ENCODE measurements at places on chromosomes 12 and 14.

- peak; percentile 82 for DNase-seq
Observed at GRCh38 chr12:12008931-12009611, 61.7 kb upstream of the BCL2L14 start.

DNA sequence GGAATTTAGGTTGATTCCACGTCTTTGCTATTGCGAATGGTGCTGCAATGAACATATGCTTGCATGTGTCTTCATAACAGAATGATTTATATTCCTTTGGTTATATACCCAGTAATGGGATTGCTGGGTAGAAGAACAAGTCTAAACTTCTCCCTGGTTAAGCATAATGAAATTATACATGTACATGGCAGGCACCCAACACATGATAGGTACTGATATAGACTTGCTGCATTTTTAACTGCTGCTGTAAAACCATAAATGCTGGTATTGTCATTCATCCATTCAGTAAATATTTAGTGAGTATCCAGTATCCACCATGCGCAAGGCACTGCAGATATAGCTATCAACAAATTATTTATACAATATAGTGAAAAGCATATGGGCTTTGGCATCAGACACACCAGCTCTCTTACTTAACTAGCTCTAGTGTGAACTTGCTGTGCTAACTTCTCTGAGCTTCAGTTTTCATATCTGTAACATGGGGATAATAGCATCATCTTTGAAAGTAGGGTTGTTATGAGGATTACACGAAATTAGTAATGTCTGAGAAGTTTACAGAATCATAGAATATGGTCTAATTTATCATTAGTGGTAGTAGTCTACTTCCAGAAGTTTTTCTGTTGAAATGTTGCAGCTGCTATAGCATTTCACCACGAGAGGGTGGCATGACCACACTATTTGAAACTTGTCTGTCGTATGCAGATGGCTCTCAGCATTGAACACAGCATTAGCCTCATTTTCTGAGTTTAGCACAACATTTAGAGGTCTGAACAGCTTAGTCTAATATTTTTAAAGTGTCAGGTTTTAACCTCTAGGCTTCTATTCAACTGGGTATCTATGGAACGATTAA lies 32.0 kb upstream of the SEL1L start:
- DNase-seq, result peak; percentile 19

GRCh38 chr12:131631230-131631629 lies 79.7 kb upstream of the SFSWAP start:
- DNase-seq, result no peak

DNA sequence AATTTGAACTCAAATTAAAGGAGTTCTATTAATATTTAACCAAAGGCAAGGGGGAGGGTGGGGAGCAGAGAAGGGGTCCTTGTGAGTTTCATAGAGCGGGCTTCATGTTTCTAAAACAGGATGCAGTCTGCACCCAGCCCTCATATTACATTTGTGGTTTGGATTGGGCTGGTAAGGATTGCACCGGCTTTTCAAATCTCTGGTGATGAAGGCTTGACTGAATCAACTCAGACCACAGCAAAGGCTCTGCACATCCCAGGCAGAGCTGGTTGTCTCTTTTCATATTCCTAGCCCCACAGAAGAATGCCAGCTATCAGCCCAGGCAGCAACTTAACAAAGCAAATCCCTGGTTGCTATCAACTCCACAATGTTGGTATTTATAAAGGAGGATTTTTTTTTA lies 1221.4 kb downstream of the VRK1 start:
- no peak for DNase-seq

DNA sequence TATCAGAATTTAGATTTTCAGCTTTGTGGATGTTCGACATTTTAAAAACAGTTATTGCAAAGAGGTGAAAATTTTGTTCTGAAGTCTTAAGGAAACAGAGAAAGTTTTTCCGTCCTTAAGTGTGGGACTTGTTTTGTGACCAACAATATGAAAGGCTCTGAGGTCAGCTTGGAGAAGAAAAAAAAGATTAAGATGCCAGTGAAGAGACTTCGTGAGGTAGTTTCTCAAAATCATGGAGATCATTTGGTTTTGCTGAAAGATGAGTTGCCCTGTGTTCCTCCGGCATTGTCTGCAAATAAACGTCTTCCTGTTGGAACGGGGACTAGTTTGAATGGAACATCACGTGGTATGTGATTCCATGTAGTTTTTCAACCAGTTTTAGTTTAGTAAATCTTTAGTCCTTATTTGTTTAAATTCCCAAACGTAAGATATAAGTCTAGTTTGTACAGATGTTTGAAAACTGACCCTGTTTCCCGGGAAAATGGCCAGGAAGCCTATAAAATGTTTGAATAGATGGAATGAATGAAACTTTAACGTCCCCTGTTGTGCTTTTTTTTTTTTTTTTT lies 682 bp downstream of the KIAA0586 start:
- DNase-seq, result no peak

GRCh38 chr14:74514471-74514941 lies 20.9 kb downstream of the ISCA2 start:
- no peak for DNase-seq

DNA sequence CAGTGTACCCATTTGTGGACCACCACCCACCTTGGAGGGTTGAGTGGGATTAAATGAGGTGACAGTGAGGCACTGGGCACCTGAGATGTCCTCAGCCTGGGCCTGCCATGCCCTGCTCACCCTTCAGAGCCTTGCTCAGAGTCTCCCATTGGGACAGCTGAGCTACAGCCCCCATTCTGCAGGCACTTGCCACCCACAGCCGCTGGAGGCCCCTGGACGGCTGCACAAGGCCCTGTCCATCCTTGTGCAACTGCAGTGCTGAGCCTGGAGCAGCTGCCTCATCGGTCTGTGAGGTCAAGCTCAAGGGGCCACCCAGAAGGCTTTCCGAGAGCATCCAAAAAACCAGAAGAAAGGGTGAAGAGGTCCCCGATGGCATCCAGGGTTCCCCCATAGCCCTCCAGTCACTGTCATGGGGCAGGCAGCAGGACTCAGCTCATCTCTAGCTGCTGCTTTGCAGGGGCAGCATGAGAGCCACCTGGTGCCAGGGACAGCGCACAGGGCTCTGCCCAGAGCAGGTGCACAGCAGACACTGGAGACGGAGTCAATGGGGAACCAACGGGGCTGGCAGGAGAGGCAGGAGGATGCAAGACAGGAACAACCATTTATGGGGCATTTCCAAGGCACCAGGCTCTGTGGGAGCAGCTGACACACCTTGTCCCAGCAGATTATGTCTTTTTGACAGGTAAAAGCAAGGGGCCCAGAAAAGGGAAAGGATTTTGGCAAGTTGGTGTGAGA lies 84.6 kb downstream of the ARL6IP4 start:
- DNase-seq, result peak; percentile 56

GRCh38 chr14:52961060-52961639 lies 10.3 kb upstream of the FERMT2 start:
- DNase-seq, result peak; percentile 49

GRCh38 chr12:7351177-7351576 lies 47.3 kb downstream of the ACSM4 start:
- no peak for DNase-seq

DNA sequence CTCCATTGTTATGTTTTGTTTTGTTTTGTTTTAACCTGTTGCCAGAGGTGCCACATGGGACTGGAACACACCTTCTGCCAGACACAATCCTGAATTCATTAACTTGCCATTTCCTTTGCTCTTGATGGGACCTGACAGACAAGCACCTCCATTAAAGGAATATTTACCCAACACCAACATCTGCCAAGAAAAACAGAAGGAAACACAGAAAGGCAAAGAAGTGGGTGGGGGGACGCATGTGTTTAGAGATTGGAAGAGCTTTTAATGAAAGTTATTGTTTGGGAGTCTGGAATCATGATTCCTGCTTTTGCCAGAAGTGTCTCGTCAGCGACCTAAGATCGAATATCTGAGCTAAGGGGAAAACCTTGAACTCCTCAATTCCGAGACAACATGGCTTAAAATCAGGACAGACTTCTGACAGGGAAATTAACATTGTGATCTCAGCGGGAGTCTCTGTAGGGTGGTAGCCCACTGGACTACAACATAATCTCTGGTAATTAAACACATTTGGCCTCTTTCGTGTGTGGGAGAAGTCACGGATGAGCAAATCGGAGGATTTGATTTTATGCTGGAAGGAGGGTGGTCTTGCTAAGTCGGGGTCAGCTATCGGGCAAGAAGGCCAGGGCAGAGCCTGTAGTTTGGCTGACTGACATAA lies 210.4 kb upstream of the FAR2 start:
- no peak for DNase-seq

- DNase-seq, result no peak
Observed at GRCh38 chr12:99259040-99259934, 388.3 kb upstream of the GARIN6 start.

DNA sequence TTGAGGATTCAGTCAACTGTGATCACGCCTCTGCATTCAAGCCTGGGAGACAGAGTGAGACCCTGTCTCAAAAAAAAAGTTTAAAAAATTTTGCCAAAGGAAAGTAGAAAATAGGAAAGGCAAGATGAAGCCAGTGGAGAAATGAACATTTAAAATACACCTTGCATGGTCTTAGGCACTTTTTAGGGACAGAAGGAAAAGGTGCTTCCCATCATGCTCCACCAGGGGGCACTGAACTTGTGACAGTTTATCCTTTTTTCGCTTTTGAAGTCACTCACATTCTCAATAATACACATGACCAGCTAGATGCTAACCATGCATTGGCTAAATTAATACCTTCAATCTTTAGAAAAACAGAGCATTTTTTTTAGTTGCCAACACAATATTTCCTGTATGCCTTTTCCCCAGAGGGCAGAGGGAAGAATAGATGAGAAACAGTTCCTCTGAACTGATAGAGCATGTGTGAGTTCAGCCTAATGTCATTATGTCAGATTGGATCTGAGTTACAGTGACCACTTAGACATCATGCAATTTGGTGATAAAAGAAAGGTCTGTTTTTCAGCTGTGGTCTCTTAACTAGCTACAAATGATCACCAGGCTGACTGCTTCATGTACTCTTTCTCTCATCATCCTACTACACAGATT lies 221.8 kb upstream of the SSTR1 start:
- DNase-seq, result peak; percentile 1

DNA sequence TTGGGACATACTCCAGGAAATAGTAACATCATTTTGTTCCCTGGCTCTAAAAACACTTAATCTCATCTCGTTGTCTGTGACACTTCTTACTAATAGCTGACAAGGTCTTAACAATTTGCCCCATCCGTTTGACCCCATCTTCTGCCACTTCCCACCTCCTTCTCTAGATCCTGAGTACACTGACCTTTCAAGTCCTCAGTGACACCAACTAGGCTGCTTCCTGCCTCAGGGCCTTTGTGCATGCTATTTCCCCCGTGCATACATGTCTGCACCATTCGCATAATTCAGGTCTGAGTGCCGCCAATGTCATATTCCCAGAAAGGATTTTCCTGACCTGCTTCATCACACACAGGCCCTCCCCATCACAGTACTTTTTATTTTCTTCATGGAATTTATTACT lies 70.6 kb upstream of the CCND2 start:
- no peak for DNase-seq

DNA sequence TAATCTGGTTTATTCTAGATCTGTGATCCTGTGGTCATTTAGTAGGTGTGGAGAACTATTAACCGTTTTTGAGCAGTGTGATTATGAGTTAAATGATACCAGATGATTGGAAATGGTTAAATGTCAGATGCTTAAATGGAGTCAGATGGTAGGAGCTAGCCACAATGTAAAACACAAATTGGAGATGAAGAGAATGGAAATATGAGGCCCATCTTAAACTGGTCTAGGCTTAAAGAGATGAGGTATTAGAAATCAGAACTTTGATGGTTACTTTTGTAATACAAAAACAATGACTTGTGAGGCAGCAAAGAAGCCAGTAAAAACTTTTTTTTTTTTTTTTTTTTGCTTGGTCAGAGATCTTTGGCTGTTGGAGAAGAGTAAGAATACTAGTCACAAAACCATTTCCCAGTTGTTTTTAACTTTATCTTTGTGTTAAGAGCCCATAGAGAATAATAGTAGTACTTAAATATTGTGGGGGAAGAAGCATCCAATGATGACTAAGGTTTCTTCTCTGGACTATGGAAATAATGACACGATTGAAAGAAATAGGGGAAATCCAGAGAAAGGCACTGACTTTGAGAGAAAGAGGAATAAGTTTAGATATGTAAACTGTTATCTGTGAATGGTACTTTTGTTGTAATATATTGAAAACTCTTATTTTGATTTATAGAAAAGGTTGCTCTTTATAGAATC lies 95.9 kb downstream of the WNK1 start:
- no peak for DNase-seq

- no peak for DNase-seq
Observed at GRCh38 chr12:52674433-52674775, 5.8 kb downstream of the KRT1 start.

GRCh38 chr14:99393059-99393655 lies 87.5 kb downstream of the SETD3 start:
- no peak for DNase-seq

GRCh38 chr12:25708661-25709060 lies 155.6 kb upstream of the LMNTD1 start:
- no peak for DNase-seq

- no peak for DNase-seq
Observed at GRCh38 chr14:99758872-99759545, 34.2 kb upstream of the EML1 start.

DNA sequence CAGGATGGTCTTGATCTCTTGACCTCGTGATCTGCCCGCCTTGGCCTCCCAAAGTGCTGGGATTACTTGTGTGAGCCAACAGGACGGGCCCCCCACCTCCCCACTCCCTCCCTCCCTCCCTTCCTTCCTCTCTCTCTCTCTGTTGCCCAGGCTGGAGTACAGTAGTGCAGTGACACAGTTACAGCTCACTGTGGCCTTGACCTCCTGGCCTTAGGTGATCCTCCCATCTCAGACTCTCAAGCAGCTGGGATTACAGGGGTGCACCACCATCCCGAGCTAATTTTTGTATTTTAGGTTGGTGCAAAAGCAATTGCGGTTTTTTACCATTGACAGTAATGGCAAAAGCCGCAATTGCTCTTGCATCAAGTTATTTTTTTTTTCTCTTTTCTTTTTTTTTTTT lies 19.2 kb upstream of the ANAPC5 start:
- DNase-seq, result no peak

DNA sequence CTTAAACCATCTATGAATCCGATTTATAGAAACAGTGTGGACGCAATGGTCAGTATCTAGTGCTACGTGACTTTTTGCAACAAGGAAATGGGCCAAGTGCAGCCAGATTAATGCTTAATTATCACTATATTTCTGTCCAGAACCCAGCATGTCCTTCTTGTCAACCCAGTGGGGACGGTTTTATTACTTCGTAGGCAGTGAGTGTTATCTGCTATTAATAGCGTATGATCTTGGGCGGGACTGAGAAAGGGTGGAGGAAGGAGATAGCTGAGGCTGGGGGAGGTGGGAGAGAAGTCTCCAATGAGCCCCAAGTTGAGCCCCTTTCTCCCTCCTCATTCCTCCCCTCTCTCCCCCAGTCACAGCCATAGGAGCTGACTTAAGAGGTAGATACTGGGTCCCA lies 59.7 kb upstream of the FAM222A start:
- DNase-seq, result no peak

DNA sequence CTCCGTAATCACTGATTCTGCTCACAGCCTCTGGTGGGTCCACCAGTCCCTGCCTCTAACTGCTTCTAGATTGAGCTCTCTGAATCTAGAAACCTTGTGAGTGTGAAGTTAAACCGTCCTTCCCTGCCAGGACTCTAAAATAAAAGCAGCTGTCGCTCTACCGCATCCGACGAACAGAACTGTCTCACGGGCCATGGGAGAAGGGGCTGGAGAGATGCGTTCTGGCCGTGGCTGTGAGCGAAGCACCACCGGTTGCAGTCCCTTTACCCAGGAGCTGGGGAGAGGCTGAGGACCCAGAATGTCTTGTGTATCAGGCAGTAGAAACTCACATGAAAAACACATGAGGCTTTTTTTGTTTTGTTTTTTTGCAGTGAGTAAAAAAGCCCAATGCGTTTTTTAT lies 159.6 kb downstream of the PIWIL1 start:
- DNase-seq, result no peak

All from DMS153 (cell line).